Right kidney (tissue), 9 donors: ENCODE measurements at places on chromosomes 2 and 18.

DNA sequence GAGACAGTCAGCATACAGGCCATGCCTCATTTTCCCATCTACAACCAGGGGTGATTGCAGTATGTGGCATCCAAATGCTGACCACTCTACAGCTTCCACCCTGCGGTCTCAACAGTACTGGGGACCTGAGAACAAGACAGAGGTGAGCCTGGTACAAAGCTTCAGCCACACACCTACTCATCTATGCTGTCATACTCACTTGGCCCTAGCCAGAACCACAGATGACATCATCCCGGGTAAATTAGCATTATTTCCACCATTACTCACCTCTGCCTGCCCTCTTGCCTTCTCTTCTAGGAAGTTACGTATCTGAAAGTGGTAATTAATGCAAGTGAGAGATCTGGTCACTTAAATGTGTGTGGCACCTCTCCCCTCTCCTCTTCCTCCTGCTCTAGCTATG is 208.2 kb upstream of the ARL4C start:
- DNase-seq = no peak

DNA sequence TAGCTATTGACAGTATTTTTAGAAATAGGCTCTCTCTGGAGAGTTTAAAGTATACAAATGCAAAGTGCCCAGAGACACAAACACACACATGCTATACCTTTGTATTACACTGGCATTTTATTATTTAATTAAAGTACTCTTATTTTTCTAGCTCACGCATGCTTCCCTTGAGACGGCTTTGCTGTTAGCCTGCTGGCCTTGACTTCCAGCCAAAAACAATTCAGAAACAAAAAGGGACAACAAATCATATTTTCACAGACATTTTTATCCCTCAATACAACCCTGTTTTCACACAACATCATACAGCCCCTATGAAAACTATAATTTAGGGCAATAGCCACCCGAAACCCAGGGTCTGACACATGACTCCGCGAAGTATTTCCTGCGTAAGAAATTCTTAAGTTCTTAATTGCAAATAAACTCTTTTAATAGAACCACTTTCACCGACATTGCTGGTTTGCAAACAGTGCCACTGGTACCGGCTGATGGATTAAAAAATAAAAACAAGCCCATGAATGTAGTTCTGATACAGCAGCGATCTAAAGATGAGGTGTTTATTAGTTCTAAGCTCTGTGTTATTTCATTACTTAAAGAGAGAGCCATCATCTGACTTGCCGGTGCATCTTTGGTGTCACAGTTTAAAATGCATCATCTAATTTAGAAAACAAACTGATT is 185.1 kb downstream of the TCF4 start:
- DNase-seq = no peak

- no peak for DNase-seq
These were observed 29.0 kb downstream of the PHLPP1 start for GRCh38 chr18:62744076-62744968.

GRCh38 chr2:217749008-217749407 is 253.8 kb downstream of the TNS1 start:
- no peak for DNase-seq

- no peak for DNase-seq
These were observed 134.1 kb upstream of the ITGB6 start for GRCh38 chr2:160334028-160334741.

DNA sequence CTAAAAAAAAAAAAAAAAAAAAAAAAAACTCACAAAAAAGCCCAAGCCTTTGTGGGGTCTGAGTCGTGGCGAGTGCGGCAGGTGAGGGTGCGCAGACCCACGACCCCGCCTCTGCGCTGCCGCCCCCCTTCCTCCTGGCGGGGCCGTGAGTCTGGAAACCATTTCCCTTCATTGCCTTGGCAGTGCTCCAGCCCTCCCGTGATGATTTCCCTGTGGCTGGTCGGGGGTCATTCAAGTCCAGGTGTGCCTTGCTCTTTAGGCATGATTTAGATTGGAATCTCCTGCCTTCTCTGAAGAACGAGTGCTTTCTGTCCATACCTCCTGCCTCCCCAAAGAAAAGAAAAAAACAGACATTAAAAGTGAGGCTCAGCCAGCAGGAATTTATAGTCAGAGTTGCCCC is 161.8 kb downstream of the FAM210A start:
- DNase-seq = no peak

DNA sequence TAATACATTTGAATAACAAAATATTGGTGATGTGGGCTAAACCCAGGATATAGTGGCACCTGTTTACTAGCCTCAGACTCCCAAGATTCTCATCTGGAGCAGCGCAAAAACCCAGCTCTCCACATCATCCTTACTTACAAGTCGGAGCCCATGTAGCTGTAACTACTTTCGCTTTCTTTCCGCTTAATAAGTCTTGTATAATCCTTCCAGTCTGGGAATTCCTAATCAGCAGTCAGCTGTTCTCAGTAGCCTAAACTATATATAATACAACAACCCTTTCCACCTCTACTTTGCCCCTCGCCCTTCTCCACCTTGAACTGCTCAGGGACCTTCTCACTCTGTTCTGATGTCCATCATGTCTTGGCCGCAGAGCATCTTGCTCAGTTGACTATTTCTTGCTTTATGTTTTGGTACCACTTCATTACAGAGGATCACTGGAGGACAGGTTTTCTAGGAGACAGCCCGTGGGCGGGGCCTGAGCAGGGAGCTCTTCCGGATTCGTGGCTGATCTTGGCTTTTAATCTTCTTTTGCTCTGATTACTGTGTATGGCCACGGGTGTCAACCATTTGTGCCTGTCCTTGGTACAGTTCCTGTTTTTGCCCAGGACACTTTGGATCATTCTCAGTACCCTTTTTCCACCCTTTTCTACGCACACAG is 119.9 kb upstream of the SERTAD2 start:
- DNase-seq = no peak

DNA sequence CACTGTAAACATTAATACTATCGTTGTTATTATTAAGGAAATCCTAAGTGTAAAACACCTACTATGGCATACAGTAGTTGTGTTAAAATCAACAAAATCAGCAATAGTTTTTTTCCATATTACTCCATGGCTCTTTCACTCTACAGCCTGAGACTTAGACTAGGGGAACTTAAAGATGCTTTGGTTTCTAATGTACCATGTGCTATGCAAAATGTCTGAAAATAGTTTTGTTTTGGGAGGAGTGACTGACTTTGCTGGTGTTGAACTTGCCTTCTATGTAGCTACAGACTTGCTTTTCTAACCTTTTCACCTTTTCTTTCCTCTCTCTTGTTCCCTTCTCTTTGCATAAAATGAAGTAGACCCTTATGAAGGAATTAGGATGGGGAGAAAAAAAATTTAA is 159.0 kb upstream of the CCDC195 start:
- DNase-seq = no peak

DNA sequence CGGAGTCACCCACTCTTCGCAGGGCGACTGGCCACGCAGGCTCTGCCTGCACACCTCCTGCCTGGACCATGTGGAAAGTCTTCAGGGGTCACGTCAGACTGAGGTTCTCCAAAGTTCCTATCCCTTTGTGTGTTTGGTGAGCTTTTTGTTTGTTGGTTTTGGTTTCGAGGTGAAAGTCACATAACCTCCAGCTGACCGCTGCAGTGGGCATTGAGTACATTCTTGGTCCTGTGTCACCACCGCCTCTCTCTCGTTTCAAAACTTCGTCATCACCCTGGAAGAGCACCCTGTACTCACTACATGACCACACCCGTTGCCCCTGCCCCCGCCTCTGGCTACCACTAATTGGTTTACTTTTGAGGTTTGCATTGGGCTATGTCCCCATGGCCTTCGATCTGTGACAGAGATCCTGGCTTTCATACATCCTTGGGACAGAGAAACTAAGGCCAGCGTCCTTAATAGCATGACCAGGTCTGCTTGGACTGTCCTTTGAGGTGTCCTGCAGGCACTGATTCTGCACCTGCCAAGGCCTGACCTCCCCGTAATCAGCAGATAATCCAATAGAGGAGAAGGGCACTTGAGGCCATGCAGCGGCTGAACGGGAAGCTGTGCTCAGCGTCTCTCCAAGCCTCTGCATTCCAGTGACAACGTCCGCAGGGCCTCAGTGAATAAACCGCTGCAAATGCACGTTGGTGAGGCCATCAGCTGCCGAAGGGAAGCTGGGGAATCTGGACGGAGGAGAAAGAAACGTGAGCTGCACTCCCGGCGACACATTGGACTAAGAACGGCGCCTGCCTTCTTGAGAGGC is 46.8 kb downstream of the SH3BP4 start:
- no peak for DNase-seq

GRCh38 chr2:149739883-149740265 is 152.3 kb upstream of the MMADHC start:
- no peak for DNase-seq

- DNase-seq = no peak
These were observed 137.7 kb downstream of the TANC1 start for GRCh38 chr2:159106109-159106508.
